Left ventricle myocardium inferior (tissue), 1 donor: ENCODE measurements at places on chromosomes 12 and 14.

GRCh38 chr12:54442961-54443360, 23.9 kb upstream of the ITGA5 start:
- no peak for DNase-seq

DNA sequence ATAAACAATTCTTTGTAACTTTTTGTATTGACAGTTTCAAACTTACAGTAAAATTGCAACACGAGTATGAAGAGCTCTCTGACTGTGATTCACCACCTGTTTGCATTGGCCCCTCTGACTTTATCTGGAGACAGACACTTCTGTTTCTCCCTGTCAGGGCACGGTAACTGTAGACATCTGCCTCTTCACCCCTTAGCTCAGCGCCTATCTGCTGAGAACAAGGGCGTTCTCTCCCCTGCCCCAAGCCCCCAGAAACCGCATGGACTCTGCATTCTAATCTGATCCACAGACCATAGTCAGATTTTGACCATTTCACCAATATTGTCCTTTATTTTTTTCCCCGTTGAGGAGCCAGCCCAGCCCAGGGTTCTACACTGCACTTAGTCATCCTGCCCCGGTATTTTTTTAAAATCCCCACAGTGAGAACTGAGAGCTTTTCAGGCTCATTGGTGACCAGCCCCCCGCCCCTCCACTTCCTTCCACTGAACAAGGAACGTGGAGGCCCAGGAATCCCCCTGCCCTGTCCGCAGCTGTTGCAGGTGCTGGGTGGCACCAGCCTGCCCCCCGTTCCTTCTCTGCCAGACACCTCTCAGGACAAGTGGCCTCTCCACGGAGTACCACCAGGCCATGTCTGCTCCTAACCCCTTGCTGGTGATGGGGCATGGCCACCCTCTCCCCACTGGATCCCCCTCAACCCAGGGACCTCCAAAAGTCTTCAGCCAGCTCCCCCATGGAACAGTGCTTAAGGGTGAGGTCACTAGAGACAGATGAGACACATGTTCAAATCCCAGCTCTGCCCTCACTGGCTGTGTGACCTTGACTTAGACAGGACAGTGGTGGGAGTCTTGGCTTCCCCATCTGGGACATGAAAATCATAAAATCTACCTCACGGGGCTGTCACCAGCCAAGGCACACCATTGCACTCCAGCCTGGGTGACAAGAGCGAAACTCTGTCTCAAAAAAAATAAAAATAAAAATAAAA, 11.2 kb downstream of the RHOF start:
- DNase-seq = no peak

- no peak for DNase-seq
Observed at GRCh38 chr14:88864198-88864597, 39.7 kb downstream of the TTC8 start.

DNA sequence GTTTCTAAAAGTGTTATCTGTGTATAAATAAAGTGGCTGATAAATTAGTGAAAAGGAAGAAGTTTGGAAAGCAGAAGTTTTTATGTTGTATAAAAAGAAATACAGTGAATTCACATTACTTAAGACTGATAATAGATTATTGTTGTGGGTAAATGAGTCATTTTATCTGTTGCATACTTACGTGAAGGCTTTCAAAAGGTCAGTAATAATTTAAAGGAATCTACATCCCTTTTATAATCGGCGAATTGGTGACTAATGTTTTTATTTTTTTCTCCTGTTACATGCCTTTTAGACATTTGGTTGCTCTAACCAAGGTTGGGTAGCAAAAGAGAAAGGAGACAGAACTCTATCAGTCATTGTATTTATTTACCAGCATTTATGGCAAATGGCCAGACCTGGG, 155.9 kb downstream of the SLC41A2 start:
- DNase-seq = no peak

DNA sequence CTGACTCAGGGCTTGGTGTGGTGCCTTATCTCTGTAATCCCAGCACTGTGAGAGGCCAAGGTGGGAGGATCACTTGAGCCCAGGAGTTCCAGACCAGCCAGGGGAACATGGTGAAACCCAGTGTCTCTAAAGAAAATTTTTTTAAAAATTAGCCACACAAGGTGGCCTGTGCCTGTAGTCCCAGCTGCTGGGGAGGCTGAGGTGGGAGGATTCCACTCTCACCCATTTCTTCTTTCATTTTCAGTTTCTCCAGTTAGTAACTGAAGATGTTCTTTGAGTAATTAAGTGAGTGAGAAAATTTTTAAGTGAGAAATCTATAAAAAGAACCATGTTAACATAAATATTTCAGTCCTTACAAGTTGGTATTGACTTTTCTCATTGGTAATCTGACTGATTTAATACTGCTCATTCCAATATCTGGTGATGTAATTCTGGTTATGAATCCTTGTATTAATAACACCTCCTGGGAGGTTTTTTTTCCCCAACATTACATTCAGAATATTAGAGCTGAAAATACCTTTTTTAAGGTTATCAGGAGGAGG, 6.1 kb downstream of the METTL3 start:
- no peak for DNase-seq

- no peak for DNase-seq
Observed at GRCh38 chr12:109873653-109874052, 6.7 kb downstream of the GLTP start.

DNA sequence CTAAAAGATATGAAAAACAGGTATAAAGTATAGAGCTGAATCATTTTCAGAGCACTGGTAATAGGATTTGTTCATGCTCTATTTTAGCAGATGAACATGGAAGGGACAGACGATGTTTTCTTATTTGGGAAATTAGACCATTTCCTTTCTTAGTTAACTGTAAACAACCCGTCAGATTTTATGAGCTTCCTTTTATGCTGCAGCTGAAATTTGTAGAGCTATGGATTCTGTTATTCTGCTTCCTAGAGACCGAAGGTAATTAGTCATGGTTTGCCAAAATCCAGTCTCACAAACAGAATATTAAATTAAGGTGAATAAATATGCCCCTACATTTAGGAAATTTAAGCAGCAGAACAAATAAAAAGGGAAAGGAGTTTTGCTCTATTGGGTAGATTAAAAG, 180.2 kb upstream of the SYT1 start:
- no peak for DNase-seq

DNA sequence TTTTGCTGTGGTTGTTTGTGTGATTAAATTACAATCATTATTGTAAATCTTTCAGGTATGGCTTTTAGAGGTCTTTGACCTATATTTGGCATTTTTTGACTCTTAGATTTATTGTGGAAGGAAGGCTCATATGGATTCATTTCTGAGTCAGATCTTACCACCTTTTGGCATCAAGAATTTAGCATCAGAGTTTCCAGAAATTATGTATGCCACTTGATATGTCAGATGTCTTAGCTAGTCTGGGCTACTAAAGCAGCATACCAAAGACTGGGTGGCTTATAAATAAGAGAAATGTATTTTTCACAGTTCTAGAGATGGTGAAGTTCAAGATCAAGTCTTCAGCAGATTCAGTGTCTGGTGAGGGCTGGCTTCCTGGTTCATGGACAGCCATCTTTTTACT, 129.5 kb upstream of the PZP start:
- no peak for DNase-seq
